ENCODE measurements at places on chromosomes 16 and 17. TPM values are rescaled to one million over a fixed set of nuclear protein-coding genes. Genes with fewer than 3 reads are reported as not detected.

FA2H gene
- total RNA-seq: not detected

RPTOR gene
- total RNA-seq: 45.2 TPM

DNAAF1 gene
- not detected for total RNA-seq

TBKBP1 gene
- total RNA-seq: 9.6 TPM

RAB34 gene
- total RNA-seq: 133 TPM

PIPOX gene
- total RNA-seq: 1.7 TPM

NUDT21 gene
- 65.6 TPM for total RNA-seq
